ENCODE measurements at places on chromosomes 11 and 22.

DNA sequence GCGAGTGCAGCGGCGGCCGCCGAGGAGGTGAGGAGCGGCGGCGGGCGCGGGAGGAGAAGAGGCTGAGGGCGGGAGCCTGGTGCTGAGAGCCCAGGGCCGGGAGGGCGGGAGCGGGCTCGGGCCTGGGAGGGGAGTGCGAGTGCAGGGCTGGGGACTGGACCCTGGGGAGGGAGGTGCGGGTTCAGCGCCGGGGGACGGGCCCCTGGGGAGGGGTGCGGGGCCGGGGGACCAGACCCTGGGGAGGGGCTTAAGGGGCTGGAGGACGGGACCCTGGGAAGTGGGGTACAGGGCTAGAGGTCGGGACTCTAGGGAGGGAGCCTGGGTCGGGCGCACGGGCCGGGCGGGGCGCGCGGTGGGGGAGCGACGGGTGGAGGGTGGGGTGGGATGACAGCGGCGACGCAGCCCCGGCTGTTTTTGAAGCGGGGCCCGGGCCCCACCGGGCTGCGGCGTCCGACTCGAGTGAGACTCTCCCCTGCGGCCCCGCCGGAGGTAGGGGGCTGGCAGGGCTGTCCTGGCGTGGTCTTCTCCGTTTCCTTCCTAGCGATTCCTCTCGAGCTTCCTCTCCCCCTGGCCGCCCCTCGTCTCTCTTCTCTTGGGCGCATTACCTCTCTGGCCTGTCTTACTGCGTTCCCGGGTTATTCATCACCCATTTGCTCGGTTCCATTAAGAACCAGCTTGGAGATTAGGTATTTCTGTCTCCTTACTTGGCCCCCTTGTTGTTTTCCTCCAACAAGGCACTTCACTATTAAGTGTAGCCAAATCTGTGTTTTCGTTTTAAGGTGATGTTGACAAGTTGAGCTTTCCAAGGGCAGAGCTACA is 754 bp downstream of the NUP50 start:
- DNase-seq: peak; percentile 68

- no peak for DNase-seq
These were observed 11.4 kb upstream of the APOL3 start for GRCh38 chr22:36171941-36172340.

DNA sequence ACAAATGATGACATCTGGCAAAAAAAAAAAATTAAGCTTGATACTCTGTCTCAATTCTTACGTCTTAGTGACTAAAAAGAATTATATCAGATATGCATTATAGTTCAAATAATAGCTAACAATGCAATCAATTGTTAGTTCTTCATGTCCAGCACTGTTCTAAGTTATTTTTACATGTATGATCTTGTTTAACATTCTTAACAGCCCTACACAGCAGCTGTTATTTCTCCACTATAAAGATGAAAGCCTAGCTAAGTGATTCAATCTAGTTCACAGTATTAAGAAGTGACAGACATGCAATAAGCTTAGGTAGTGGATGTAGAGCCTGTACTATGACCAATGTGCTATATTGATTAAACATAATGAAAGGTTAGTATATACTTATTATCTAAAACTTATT is 4.1 kb downstream of the ZNF214 start:
- DNase-seq: no peak

DNA sequence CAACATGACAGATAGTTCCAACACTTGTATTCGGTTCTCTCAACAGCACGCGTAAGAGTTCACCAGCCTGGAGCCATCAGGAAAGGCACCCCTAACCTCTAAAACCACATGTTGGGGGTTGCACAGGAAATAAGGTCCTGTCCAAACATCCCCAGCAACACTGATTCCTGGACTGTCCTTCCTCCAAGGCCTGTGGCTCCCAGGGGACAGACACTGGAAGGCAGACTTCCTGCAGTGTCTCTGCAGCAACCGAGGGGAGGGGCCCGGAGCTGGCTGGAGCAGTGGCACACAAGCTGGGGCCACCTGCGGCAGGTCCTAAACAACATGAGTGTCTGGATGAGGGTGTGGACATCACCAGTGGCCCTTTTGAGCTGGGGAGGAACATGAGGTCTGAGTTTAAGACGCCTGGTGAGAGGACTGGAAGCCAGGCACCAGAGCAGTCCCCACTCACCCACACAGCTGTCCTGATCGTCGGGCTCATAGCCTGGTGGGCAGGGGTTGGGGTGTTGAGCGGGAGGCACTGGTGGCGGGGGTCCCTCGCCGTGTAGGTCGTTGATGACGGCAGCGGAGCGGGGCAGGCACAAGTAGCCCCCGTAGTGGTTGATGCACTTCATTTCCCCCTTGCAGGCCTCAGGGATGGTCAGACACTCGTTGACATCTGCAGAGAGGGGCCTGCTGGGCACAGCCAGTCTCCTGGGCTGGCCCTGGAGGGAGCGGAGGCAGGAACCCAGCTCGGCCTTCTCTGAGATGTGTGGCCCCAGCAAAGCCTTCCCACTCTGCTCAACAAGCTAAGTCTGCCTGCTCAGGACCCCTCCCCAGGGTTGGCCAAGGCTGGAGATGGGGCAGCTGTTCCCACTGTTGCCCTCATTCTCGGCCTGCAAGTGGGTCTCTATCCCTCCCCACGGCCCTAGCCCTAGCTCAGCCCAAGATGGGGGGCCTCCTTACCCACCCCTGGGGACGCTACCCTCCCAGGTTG is 1.6 kb downstream of the EFEMP2 start:
- no peak for DNase-seq

- DNase-seq: no peak
These were observed 552 bp downstream of the RIN1 start for GRCh38 chr11:66335531-66336233.

GRCh38 chr22:23237201-23237798 is 57.0 kb downstream of the BCR start:
- no peak for DNase-seq

GRCh38 chr11:10005955-10006525 is 288.0 kb downstream of the SBF2 start:
- DNase-seq: no peak

DNA sequence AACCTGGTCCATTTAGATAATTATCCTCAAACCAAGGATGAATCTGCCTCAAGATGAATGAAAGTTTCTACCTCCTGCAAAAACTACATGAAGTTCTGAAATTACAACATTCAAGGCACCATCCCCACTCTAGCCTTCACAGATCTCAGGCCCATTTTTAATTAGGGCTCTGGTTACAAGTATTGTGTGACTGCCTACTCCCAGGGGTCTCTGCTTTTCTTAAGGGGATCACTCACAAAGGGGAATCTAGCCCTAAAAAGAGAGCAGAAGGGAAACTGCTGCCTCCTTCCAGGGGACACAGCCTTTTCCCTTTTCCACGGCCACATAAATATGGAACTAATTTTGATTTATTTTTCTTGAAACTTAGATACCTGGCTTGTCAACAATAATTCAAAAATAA is 17.4 kb upstream of the TMEM135 start:
- DNase-seq: no peak

DNA sequence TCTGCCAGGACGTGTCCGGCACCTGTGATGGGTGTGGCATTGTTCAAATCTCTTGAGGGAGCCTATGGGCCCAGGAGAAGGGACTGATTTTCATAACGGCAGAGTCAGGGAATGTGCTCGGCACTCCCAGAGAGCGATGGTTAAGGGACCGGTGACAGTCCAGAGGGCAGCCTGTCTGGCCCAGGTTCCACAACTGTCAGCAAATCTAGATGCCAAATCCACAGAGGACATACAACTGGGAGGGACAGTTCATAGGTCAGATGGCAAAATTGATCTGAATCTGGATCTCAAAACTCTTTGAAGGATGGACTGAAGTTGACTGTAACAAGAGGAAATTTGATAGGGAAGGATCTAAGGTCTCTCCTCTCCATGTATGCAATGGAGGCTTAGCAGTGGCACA is 7.5 kb downstream of the SEC14L2 start:
- DNase-seq: no peak

GRCh38 chr22:19518635-19519034 is 5.6 kb downstream of the CLDN5 start:
- no peak for DNase-seq

GRCh38 chr22:27136596-27136995 is 479.2 kb downstream of the MIAT start:
- no peak for DNase-seq

- DNase-seq: no peak
These were observed 242.3 kb downstream of the SWAP70 start for GRCh38 chr11:9905960-9906791.

DNA sequence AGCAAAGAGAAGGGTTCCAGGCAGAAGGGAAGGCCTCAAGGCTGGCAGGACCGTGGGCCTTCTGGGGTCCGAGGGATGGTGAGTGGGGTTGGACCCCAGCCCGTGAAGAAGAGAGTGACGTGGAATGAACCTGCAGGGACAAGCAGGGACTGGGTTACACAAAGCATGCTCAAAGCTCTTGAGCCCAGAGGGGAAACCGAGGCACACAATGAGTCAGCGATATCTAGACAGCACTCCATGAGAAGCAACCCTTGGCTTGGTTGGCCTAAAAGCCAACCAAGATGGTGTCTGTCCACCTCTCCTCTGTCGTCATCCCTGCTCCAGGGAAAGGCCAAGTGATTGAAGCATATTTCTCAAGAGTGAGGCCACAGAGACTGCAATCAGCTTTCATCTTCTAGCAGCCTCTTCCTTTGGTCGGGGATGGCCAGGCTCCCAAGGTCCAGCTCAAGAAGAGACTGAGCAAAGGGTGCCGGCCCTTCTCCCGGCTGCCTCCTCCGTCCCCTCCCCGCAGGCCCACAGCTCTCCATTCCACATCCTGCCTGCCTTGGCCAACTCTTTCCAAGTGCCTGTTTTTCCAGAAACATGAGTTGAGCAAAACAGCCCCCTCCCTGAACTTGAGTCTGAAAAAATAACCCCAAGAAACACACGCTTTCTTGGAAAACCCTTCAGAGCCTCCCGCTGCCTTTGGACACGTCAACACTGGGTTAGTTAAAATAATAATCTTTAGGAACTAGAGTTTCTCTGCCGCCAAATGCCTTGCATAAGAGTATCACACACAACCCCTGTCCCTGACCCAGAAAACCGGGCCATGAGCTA is 556.6 kb downstream of the MIAT start:
- no peak for DNase-seq

DNA sequence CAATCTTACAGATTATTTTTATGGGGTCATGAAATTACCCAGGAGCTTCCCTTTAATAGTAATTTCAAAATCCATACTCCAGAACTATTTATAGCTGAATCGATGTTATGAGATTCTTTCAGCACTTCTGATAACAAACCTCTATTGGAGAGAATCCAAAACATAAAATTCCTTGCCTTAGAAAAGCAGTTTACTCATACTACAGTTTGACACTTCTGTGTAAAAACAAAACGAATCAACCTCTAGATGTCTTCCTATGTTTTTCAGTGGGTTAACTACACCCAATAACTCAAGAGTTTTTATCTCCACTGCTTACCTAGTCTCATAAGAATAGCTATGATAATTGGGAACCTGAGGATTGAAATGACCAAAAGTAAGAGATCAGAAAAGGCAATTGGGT is 35.6 kb downstream of the KIF18A start:
- DNase-seq: no peak

DNA sequence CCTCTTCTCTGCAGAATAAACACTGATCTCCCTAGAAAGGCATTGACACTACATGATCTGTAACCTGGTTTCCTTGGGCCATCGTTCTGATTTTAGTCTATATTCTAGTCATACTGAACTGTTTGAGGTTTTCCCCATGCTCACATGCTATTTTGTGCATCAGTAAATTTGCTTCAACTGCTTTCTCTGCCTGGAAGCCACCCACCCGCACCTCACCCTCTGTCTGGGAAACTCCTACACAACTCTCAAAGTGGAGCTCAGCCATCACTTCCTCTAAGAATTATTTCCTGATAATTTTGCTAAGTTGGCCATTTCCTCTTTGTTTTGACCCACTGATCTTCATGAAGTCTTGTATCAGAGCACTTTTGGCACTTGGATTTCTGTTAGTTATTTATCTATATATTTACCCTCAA is 36.1 kb downstream of the MMP20 start:
- DNase-seq: peak; percentile 31

GRCh38 chr11:1309498-1310317 is at the start of gene TOLLIP:
TOLLIP (minus strand) TSS chr11:1309632; CDS start chr11:1309498, 134 bp downstream.
- peak; percentile 100 for DNase-seq

- DNase-seq: no peak
These were observed 132.0 kb upstream of the NAV2 start for GRCh38 chr11:19580646-19581045.

DNA sequence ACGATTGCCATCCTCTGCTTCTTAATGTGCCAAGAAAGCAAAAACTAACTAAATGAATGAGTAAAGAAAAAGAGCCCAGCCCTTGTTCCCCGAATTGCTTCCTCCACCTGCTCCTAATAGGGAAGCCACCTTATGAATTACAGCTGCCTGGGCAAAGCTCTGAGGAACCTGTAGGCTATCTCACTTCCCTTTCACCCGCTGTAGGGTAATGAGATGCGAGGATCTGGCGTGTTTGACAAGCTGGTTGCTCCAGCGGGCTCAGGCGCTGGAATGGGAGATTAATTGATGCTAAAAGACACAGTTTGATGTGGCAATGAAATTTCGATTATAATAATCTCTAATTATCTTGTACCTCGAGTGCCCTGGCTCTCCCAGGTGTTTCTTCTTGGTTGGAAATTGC is 256.4 kb downstream of the NTM start:
- no peak for DNase-seq

DNA sequence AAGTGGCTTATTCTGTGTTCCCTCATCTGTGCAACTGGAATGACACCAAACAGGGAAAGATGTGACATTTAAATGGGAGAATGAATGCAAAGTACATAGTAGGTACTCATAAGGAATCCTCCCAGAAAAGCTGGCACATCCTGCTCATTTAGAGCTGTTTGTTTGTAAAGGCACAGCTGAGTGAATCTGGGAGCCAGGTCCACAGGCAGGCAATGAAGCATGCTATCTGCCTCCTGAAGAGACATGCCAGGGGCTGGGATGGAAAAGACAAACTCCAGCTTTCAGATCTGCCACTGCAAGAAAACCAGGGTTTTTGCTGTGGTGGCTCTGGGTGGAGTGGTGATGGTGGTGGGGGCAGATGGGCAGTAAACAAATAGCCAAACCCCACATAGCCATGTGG is 150.1 kb downstream of the TENM4 start:
- DNase-seq: no peak

DNA sequence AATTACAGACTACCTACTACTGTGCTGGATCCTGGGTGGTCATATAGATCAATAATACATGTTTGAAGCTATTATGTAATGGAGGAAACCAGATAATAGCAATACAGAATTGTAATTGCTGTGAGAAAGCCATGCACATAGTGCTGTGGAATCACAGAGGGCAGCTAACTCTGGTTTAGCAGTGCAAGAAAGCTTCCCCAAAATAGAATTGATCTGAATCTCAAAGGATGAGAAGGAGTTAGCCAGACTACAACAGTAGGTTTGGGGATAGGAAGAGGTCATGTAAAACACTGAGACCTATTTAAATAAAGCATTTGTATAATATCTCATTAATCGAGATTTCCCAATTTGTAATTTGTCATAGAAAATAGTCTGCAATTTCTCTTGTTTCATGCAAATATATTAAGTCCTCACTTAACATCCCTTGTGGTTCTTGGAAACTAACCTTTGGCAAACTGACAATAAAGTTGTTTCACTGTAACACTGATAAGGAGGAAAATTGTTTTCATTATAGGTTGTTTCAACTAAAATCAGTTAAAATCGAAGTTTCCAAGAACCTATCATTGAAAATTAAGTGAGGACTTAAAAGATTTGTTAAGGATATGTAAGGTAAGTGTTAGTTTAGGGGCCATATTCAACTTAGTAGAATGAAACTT is 7.6 kb downstream of the C11orf58 start:
- no peak for DNase-seq

- DNase-seq: no peak
These were observed 463.3 kb downstream of the SOX6 start for GRCh38 chr11:15893080-15893492.

- DNase-seq: no peak
These were observed 52.1 kb downstream of the SMCO4 start for GRCh38 chr11:93490996-93491618.
